Activated B cell treated with CpG ODN at 0.5 μM for 24 hours (primary cell): ENCODE measurements at places on chromosomes 16 and 17. TPM values are rescaled to one million over a fixed set of nuclear protein-coding genes. Genes with fewer than 3 reads are reported as not detected.
A peak's percentile ranks its signal among the peaks of the same experiment; 100 is the strongest.

Gene HYDIN
- total RNA-seq: not detected in 2 replicates

DNA sequence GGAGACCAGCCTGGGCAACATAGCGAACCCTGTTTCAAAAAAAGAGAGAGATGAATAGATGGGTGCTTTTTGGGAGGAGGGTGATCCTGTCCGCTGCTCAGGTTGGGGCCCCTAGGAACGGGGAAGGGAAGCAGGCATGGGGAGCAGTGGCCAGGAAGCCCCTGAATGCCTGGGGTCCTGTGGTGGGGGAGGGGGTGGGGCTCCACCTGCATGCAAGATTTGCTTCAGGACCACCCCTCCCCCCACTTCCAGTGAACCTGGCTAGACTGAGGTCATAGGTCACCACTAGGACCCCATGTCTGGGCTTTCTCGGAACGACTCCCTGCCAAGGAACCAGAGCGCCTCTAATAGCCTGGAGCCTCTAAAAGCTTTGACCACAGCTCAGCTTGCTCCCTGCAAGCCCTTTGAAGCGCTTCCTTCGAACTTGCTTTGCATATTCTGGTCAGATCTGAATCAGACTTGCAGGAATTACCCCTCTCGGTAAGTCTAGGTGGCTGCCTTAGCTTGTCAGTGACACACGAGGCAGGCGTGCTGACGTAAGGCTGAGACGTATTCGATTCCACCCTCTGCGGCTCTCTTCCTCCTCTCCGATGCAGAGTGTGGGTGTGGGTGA lies 3.7 kb downstream of the SOCS3 start:
- peak overlapping the region; percentile 88 for H3K27ac ChIP-seq
- H3K4me1 ChIP-seq: peaks cover 70% of the 10 kb centered on the region
- H3K27me3 ChIP-seq: no peaks in the 10 kb centered on the region
- peak overlapping the region; percentile 86 for H3K4me3 ChIP-seq

- H3K27me3 ChIP-seq: peaks cover 26% of the 10 kb centered on the region
- peak overlapping the region; percentile 73 for H3K4me3 ChIP-seq
- H3K4me1 ChIP-seq: peaks cover 31% of the 10 kb centered on the region
- DNase-seq: no peak
Measured at GRCh38 chr17:17725011-17725751, 43.9 kb downstream of the RAI1 start.

GRCh38 chr16:27334192-27334764 lies 20.5 kb downstream of the IL4R start:
- no peak for DNase-seq
- peaks cover 79% of the 10 kb centered on the region for H3K36me3 ChIP-seq
- no peak overlapping the region for H3K4me3 ChIP-seq
- no peaks in the 10 kb centered on the region for H3K27me3 ChIP-seq

Gene PRRT2
- 0.11 and 0.54 TPM in 2 replicates for total RNA-seq

DNA sequence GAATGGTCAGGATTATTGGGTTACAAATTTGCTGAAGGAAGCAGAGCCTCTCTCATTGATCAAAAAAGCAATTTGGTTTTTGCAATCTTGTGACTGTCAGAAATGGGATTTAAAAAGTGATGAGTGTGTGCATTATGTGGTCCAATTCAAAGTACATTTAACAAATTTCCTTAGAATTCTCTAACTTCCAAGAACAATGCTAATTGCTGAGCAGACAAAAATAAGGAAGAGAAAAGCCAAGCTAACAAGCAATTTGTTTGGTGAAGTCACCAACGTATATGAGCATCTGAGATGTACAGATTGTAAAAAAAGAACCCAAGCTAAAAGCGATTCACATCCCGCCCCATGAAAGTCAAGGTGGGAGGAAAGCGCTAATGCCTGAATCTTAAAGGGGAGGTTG lies 1643.9 kb downstream of the CDH8 start:
- no peaks in the 10 kb centered on the region for H3K4me1 ChIP-seq
- H3K27ac ChIP-seq: no peak overlapping the region
- no peaks in the 10 kb centered on the region for H3K27me3 ChIP-seq
- no peak for DNase-seq

Gene HES7
- 0.12 and 0.49 TPM in 2 replicates for total RNA-seq

Gene TBC1D3C
- total RNA-seq: 4.6 and 8.5 TPM in 2 replicates

Gene PIPOX
- 8.7 and 8.8 TPM in 2 replicates for total RNA-seq

Gene UTS2R
- total RNA-seq: not detected in 2 replicates

Gene CDH5
- total RNA-seq: not detected in 2 replicates

DNA sequence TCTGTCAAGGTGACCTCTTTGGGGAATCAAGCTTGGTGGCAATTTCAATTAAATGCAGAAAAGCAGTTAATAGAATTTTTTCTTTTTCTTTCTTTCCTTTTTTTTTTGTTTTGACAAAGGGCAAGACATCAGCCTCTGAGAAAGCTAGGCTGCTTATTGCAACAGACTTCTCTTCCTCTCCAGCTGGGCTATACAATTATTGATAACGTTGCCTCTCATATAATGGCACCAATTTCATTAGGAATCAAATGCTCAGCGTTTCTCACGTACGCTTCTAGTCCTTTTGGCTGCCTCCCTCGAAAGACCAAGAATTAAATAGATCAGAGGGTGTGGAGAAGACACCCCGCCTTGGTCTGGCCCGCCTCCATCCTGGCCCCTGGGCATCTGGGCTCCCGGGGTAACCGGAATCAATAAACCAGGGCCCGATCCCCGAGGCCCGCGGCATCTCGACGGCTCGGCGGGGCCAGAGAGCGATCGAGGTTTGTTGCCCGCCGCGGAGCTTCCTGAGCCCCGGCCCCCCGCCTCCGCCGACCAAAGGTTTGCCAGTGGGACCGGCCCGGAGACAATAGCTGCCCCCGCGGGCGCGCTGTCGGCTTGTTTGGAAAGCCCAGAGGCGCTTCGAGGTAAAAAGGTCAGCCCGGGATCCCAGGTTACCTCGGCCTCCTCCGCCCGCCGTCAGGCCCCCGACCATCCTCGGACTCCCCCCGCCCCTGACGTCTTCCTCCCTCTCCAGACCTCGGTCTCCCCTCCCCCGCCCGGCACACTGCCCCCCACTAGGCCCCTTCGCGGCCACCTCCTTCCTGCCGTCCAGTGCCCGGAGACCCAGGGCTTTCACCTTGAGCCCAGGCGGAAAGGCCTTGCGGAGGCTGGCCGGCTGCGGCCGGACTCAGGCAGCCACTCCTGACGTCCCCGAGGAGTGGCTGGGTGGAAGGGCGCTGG lies 3.9 kb downstream of the HOXB1 start:
- H3K4me1 ChIP-seq: no peaks in the 10 kb centered on the region
- H3K27me3 ChIP-seq: peaks cover 57% of the 10 kb centered on the region
- H3K27ac ChIP-seq: no peak overlapping the region
- DNase-seq: no peak
- no peaks in the 10 kb centered on the region for H3K36me3 ChIP-seq
- no peak overlapping the region for H3K4me3 ChIP-seq

Gene SLC52A1
- total RNA-seq: 0.09 TPM in 1 of 2 replicates, not detected in the other

- H3K27ac ChIP-seq: peak overlapping the region; percentile 67
- H3K4me3 ChIP-seq: no peak overlapping the region
Measured at GRCh38 chr16:12349936-12350850, 373.7 kb downstream of the SNX29 start.

Gene FCSK
- 20.1 and 21.4 TPM in 2 replicates for total RNA-seq

GRCh38 chr16:24966031-24966430 lies 49.1 kb downstream of the ARHGAP17 start:
- H3K4me1 ChIP-seq: peaks cover 14% of the 10 kb centered on the region
- DNase-seq: no peak
- peaks cover 92% of the 10 kb centered on the region for H3K36me3 ChIP-seq

DNA sequence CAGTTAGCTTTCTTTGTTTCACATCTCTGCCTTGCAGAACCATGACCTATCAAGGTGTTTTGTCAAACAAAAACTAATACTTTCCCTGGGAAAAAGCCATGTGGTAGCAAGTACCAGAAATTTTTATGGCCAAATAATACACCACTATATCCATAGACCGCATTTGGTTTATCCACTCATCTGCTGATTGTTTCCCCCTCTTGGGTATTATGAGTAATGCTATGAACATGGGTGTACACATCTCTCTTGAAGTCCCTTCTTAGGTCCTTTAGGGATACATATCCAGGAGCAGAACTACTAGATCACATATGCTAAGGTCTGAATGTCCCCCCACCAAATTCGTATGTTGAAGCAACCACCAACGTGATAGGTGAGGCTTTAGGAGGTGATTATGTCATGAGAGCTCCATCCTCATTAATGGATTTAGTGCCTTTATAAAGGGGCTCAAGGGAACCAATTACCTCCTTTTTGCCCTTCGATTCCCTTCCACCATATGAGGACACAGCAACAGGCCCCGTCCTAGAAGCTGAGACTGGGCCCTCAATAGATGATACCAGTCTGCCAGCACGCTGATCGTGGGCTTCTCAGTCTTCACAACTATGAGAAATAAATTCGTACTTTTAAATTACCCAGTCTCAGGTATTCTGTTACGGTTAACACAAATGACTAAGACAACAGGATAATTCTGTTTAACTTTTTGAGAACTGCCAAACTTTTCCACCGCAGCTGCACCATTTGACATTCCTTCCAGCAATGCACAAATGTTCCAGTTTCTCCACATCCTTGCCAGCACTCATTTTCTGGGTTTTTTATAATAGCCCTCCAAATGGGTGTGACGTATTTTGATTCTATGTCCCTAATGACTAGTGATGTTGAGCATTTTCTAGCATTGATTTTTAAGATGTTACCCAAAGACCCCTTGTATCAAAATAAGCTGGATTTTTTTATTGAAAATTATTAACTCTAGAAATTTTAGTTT lies 30.0 kb downstream of the SIAH1 start:
- no peak overlapping the region for H3K4me3 ChIP-seq
- no peak for DNase-seq
- peaks cover 53% of the 10 kb centered on the region for H3K36me3 ChIP-seq
- no peak overlapping the region for H3K27ac ChIP-seq

DNA sequence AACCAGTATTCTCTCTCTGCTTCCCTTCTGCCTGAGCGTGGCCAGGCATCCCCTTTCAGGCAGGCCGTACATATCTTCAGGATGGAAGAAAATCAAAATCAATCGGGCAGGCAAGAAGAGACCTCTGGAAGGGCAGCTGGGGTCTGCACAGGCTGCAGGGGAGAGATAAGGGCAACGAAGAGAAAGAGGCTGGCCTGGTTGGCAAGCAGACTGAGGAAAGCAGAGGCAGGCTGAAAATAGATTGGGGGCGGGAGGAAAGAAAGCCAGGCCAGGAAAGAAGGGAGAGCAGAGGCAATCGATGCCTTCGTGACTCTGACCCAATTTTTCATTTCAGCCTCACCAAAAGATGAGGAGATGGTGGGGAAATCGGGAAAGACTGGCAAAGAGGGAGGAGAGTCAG lies 18.1 kb downstream of the PIPOX start:
- H3K27ac ChIP-seq: no peak overlapping the region
- no peak overlapping the region for H3K4me3 ChIP-seq
- no peaks in the 10 kb centered on the region for H3K4me1 ChIP-seq
- no peaks in the 10 kb centered on the region for H3K27me3 ChIP-seq
- DNase-seq: no peak

Gene HID1
- total RNA-seq: 1.5 and 2.1 TPM in 2 replicates

- H3K27ac ChIP-seq: no peak overlapping the region
- peaks cover 22% of the 10 kb centered on the region for H3K4me1 ChIP-seq
- H3K36me3 ChIP-seq: peaks cover 32% of the 10 kb centered on the region
- peak overlapping the region; percentile 78 for H3K4me3 ChIP-seq
Measured at GRCh38 chr16:31108794-31109558, 790 bp downstream of the BCKDK start.

DNA sequence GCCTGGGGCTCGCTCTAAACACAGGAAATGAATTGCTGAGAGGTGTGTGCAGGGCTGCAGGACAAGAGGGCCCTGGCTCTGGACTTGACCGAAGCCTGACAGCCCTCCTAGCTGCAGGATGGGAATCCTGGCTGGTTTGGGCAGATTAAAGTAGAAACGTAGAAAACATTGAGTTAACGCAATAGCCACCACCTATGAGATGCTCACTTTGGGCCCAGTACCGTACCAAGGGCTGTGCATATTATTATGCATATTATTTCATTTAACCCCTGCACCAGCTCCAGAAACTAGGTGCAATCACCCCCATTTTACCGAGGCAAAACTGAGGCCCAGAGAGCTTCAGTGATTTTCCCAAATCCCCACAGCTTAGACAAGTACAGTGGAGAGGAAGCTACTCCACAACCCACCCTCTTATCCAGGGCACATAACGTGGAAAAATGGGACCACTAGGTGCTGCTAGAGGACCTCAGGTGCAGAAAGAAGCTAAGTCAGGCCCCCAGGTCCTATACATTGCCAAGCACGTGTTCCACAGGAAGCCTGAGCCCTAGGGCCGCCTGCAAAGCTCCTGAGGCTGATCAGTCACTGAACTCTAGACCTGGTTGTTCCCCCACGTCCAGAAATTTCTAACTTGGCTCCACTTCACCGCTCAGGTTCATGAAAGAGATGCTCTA lies 79.2 kb downstream of the MYH11 start:
- no peak overlapping the region for H3K4me3 ChIP-seq
- H3K4me1 ChIP-seq: no peaks in the 10 kb centered on the region
- DNase-seq: no peak
- H3K36me3 ChIP-seq: no peaks in the 10 kb centered on the region
- H3K27ac ChIP-seq: no peak overlapping the region

Gene IL17C
- 0.34 and 0.69 TPM in 2 replicates for total RNA-seq

- no peaks in the 10 kb centered on the region for H3K27me3 ChIP-seq
- H3K36me3 ChIP-seq: peaks cover 21% of the 10 kb centered on the region
- no peak overlapping the region for H3K27ac ChIP-seq
- DNase-seq: no peak
Measured at GRCh38 chr16:48591976-48592375, 18.0 kb downstream of the N4BP1 start.

Gene SLC43A2
- total RNA-seq: 148 and 167 TPM in 2 replicates

- DNase-seq: no peak
- H3K4me1 ChIP-seq: no peaks in the 10 kb centered on the region
- H3K4me3 ChIP-seq: no peak overlapping the region
- no peak overlapping the region for H3K27ac ChIP-seq
- peaks cover 29% of the 10 kb centered on the region for H3K27me3 ChIP-seq
- no peaks in the 10 kb centered on the region for H3K36me3 ChIP-seq
Measured at GRCh38 chr16:28258567-28258966, 33.8 kb upstream of the SBK1 start.

DNA sequence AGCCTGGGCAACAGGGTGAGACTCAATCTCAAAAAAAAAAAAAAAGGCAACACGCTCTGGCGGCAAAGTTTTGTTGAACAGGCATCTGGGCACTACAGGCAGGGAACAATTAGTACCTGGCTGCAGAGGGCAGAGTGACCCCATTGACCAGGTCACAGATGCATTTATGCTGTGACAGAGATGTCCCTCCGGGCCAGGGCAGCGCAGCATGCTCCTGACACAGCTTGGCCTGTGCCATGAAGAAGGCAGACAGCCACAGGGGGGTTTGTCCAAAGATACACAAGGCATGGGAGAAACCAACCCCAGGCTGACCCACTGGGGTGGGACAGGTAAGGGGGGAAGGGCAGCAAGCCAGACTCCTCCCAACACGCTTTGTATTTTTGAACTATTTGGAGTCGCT lies 7.7 kb upstream of the SRRM2 start:
- H3K36me3 ChIP-seq: no peaks in the 10 kb centered on the region
- H3K4me3 ChIP-seq: no peak overlapping the region
- H3K27me3 ChIP-seq: no peaks in the 10 kb centered on the region
- no peaks in the 10 kb centered on the region for H3K4me1 ChIP-seq
- DNase-seq: no peak

DNA sequence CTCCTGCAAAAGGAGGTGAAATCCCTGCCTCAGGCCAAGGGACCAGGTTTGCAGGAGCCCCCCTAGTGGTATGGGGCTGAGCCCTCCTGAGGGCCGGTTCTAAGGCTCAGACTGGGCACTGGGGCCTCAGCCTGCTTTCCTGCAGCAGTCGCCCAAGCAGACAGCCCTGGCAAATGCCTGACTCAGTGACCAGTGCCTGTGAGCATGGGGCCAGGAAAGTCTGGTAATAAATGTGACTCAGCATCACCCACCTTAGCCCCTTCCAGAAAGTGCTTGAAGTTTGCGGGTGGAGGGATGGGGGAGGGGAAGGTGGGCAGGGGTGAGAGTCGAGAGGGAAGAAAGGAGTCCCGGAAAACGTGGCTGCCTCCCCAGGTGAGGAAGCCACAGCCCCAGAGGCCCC lies 2.1 kb downstream of the MC1R start:
- DNase-seq: no peak
- peaks cover 38% of the 10 kb centered on the region for H3K4me1 ChIP-seq
- no peak overlapping the region for H3K4me3 ChIP-seq
